ENCODE measurements at places on chromosomes 11 and 22.

DNA sequence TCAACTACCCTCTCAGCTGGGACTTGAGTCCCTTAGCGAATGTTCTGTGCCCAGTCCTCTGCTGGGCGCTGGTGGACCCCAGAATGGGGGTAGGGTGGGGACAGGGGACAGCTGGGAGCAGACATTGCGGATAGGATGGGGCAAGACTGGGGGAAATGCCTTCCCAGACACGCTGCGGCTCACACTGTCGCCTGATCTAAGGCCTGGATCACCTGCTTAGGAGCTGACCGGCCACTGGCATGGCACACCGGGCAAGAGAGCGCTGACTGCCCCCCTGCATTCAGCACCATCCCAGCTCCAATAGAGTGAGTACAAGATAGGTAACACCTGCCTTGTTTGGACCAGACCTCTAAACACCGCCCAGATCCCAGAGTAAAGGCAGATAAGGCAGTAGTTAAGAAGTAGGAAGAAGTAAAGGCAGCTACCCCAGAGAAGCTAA, 1.4 kb downstream of the ARVCF start:
- no peak for DNase-seq

GRCh38 chr11:61480994-61481335, 27.6 kb upstream of the LRRC10B start:
- no peak for DNase-seq

GRCh38 chr11:104534278-104534677, 364.0 kb downstream of the CASP12 start:
- DNase-seq, result no peak

DNA sequence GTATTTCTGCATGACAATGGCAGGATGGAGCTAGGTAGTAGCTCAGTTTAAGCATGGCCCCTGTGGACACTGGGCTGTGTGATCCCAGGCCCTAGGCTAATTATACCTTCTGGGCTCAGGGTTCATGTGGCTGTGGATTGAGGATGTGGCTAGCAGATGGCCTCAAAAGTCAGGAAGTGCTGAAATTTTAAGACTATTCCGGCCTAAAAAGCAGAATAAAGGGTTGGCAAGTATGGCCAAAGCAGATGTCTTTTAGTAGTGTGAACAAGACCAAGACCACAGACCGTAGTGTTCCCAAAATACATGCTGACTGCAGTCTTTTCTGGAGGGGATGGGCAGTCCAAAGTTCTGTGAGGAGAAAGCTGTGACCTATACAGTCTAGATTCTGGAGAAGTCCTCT, 115.7 kb upstream of the RAG2 start:
- DNase-seq, result no peak

GRCh38 chr11:35624781-35625180, 6.5 kb downstream of the FJX1 start:
- no peak for DNase-seq

- no peak for DNase-seq
These were observed 57.8 kb upstream of the SHANK2 start for GRCh38 chr11:71310184-71310583.

DNA sequence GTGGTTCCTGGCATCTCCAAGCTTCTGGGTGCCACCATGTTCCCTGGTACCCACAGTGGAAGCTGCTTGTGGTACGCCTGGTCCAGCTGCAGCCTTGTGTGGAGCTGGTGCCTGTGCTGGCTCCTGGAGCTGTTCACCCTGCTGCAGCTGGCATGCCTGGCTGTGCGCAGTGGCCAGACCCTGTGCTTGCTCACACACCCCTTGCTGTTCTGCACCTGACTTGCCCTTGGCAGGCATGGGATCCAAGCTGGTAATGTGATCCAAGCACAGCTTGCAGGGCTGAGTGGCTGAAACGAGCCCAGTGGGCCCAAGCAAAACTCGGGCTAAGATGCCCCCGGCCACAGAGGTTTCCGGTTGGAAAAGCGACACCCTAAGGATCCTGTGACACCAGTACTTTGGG, 104.7 kb upstream of the CLMP start:
- no peak for DNase-seq

DNA sequence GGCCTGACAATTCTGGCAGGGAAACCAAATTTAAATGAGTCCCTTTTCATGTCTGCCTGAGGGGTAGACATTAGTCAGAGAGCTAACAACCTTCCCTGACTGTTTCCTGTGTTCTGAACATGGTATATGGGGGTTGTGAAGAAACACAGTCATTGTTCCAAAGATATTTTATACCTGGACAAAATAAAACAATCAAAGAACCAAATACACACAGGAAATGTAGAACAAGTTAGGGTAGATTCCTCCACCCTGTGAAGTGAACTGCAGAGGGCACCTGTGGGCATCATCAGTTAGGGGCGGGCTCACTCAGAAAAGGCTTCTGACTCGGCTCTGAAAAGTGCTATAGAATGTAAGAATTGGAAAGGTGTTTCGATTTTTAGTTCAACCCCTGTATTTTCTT, 231.9 kb upstream of the CADM1 start:
- DNase-seq, result no peak

GRCh38 chr11:28460348-28460747, 352.2 kb downstream of the METTL15 start:
- no peak for DNase-seq

DNA sequence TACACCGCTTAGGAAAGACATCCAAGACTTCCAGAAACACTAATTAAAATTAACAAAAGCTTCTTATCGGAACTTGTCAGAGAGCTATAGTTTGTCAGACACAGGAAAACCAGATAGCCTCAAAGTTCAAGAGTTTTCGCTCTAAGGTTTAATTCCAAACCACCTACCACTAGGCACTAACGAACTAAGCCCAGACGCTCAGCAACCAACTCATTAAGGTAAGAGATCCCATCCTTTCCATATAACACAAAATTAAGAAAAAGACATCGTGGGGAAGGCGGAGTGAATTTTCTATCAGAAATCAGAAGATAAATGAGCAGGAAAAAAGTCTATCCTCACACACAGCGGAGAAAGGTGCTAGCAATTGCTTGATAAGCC, 382 bp downstream of the IMMP1L start:
- no peak for DNase-seq
